ENCODE measurements at places on chromosomes 5 and 9. TPM values are rescaled to one million over a fixed set of nuclear protein-coding genes. Genes with fewer than 3 reads are reported as not detected.

Gene SPAG8
- 0.82 TPM for total RNA-seq

Gene SLC36A2
- total RNA-seq: not detected

Gene LPAR1
- total RNA-seq: 87.1 TPM

Gene ITGA2
- total RNA-seq: 3.5 TPM

Gene CCDC152
- total RNA-seq: 1.3 TPM

Gene PLPPR1
- total RNA-seq: not detected

Gene ARSK
- total RNA-seq: 8.4 TPM

Gene PRUNE2
- total RNA-seq: 8.2 TPM

Gene CAMK4
- 1.1 TPM for total RNA-seq

Gene WWC1
- 2.1 TPM for total RNA-seq

Gene NR2F1-AS1
- total RNA-seq: 28.7 TPM

Gene AQP3
- 5.4 TPM for total RNA-seq

Gene DMGDH
- total RNA-seq: 0.93 TPM

Gene ARID3C
- total RNA-seq: 0.35 TPM

Gene ECPAS
- total RNA-seq: 64.5 TPM

Gene OTP
- not detected for total RNA-seq

Gene OGN
- 78.1 TPM for total RNA-seq

Gene C7
- 996 TPM for total RNA-seq

Gene PCDHB11
- not detected for total RNA-seq

Gene ADAMTS16
- total RNA-seq: not detected

Gene TOR4A
- 4.6 TPM for total RNA-seq

Gene EGFL7
- 72.6 TPM for total RNA-seq

Gene GPRIN1
- 1.9 TPM for total RNA-seq

Gene ARHGEF39
- 1.5 TPM for total RNA-seq

Gene TMEFF1
- total RNA-seq: 3.7 TPM

Gene MCCC2
- total RNA-seq: 20.4 TPM

Gene GNA14
- 0.09 TPM for total RNA-seq

Gene CTSV
- total RNA-seq: 0.82 TPM

Gene NCS1
- total RNA-seq: 24.1 TPM

Gene CDH18
- total RNA-seq: 0.60 TPM

Gene RALGPS1
- total RNA-seq: 3.7 TPM

Gene SH3GL2
- total RNA-seq: not detected

Gene MARVELD2
- total RNA-seq: 0.82 TPM

Gene SH2D3C
- total RNA-seq: 0.23 TPM

Gene RNF183
- total RNA-seq: not detected

Gene CD72
- total RNA-seq: 2.2 TPM

Gene DPM2
- 15.5 TPM for total RNA-seq

Gene PCDHA13
- not detected for total RNA-seq

Gene SPATA31C2
- not detected for total RNA-seq

Gene GRHPR
- 179 TPM for total RNA-seq

Gene IRF1
- 15.6 TPM for total RNA-seq

Gene ABLIM3
- total RNA-seq: 28.5 TPM

Gene POU5F2
- 0.34 TPM for total RNA-seq

Gene CRB2
- total RNA-seq: under 0.01 TPM

Gene KIAA0825
- total RNA-seq: 1.3 TPM

All from pericardium fibroblast (primary cell).